COLO829 (cell line): ENCODE measurements at places on chromosomes 11 and 22.
A peak's percentile ranks its signal among the peaks of the same experiment; 100 is the strongest.

- DNase-seq, result no peak
Measured at GRCh38 chr11:106761745-106762144, 256.5 kb downstream of the GUCY1A2 start.

DNA sequence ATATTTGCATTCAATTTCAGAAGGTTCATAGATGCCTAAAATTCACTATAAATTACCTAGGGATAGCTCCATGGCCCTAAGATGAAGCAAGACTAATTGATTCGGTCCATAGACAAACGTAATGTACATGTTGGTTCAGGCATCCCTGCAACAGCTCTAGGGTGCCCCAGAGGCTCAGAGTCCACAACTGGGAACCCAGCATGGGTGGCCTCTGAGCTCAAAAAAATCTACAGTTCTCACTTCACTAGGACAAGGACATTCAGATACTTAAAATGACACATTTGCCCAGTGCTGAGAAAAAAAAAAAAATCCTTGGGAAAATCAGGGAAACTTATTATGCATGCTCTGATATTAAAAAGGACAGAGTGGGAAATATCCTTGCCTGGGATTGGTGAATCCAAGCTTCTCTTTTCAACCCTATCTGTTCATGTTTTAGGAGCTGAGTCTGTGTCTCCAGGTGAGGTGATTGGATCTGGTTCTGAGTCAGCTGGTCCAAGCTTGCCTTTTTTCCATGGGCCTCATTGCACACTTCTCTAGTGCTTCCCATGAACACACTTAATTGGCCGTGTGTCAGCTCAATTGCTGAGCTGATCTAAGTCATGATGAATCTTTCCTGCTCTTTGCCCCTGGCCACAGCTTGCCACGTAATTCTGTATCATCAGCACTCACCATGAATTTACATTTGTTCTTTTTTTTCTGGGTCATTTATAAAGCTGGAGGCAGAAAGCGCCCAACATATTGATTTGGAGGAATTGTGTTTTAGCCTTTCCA, 116.3 kb upstream of the RCN1 start:
- DNase-seq, result peak; percentile 68

- DNase-seq, result no peak
Measured at GRCh38 chr22:21778705-21779363, 43.2 kb upstream of the YPEL1 start.

DNA sequence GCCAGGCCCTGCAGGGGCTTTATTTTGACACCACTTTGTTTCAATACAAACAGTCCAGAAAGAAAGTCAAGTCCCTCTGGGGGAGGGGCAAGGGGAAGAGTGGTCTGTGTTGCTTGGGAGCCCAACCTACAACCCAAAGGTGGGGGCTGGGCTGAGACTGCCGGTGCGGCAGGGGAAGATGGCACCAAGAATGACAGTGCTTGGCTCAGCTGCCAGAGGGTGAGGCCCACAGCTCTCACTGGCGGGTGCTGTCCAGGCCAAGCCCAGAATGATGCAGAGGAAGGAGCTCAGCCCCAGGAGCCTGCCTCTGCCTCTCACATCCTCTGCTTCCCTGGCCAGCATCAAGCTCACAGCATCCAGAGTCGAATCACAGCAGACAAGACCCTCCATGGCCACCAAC, 12.4 kb downstream of the ARFGAP2 start:
- DNase-seq, result no peak

DNA sequence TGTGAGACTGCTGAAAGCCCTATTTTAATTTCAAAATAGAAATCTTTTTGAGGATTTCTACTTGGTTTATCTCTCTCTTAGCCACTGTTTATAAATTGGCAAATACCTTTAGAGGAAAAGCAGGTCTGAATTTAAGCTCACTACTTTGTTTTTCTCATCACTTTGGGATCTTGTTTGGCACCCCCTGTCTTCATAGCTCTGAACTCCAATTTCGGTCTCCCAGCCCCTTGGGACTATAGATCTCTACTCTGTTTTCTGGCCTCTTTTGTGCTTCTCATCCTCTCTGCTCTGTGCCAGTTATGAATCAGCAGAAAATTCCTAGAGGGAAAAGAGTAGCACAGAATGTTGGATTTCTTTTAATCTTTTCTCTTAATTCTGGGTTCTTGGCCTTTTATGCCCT, 118.3 kb downstream of the CYP2R1 start:
- DNase-seq, result peak; percentile 45

- no peak for DNase-seq
Measured at GRCh38 chr22:37161443-37161842, 11.7 kb upstream of the IL2RB start.

DNA sequence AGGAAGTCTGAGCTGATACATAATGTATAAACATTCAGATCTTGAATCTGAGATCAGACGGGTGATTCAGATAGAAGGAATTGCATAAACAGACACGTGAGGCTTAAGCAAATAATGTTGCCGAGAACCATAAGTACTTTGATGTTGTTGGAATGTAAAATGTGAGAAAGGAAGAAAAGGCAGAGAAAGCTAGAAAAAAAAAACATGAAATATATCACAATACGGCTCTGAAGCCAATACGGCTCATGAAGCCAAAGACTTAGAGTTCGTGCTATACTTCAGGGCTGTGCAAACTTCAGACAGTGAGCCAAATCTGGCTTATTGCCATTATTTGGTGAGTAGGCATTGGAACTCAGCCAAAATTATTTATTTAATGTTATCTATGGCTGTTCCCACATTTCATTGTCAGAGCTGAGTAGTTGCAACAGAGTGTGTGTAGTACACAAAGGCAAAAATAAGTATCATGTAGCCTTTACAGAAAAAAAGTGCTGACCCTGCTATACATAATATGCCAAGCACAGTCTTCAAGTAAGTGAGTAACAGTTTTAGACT, 673.3 kb downstream of the CNTN5 start:
- no peak for DNase-seq

DNA sequence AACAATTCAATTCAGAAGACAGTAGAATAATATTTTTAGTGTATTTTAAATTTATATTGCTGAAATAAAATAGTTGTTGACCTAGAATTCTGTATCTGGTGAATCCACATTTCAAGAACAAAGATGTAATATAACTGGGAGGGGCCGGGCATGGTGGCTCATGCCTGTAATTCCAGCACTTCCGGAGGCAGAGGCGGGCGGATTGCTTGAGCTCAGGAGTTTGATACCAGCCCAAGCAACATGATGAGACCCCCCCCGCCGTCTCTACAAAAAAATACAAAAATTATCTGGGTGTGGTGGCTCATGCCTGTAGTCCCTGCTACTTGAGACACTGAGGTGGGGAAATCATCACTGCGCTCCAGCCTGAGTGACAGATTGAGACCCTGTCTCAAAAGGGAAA, 72.6 kb downstream of the CD82 start:
- no peak for DNase-seq

DNA sequence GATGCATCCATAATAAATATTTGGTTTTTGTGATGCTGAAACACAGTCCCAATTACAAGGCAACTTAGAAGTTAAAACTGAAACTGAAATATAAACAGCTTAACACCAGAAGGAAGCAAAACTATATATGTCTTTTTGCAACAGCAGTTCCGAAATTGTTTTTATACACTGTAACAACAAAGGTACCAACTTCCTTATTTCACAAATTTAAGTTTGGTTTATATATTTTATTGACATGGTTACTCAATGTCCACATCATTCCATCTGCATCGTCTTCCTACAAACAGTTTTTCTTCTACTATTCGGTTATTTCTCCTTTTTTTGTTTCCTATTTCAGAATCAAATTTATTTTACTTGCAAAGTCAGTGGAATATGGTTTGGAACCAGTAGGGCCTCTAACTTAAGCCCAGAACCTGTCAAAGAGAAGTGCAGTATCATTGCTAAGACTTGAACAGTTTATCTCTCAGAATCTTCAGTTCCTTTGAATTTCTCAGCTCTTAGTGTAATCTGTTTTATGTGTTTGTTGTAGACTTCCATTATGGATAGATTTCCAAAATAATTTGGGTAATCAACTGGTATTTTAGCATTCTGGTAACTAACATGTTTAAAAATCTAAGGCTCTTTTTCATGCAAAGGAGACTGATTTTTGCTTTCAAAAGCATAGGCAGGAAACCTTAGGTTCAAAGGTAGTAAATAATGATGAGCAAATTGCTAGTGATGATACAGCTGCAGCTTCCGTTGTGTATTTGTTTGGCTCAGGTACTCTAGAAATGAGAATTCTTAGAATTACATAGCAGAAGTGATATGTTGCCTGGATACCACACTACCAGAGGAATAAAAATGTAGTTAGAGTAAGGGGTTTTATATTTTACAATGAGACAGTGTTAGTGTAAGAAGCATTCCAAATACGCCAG, 8.2 kb upstream of the HSPA8 start:
- no peak for DNase-seq

DNA sequence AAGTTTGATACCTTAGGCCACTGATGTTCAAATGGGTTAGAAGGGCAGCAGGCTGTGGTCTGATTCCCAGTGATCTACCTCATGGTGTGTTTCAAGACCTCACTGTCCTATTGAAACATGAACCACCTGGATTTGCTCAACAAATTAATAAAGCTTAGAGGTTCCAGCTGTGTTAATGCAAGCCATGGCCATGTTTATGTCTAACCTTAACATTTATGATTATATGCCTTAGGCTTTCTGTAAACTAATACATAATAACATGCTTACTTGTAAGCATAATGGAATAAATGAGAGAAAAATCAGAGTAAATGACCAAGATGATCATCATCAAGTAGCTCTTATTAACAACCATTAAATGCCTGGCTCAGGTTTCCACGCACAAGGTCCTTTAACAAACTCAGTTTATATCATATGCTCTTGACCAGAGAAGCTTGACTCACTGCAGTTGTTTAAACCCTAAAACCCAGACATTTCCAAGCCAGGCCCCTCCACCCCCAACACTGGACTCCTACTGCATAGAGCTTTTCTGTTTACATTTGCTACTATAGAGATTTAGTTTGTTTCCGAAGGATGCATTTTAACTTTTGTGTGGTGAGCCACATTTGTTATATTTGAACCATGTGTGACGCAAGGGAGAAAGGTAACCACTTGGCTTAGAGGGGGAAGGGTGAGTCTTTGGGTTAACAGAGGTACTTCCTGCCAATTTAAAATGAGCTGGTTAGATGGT, 43.7 kb downstream of the KREMEN1 start:
- DNase-seq, result no peak
